Urinary bladder (tissue), 4 donors: ENCODE measurements at places on chromosomes 1 and 21. TPM values are rescaled to one million over a fixed set of nuclear protein-coding genes. Genes with fewer than 3 reads are reported as not detected.

GRCh38 chr21:45794027-45794426, 150.5 kb downstream of the PCBP3 start:
- no peak for DNase-seq

DNA sequence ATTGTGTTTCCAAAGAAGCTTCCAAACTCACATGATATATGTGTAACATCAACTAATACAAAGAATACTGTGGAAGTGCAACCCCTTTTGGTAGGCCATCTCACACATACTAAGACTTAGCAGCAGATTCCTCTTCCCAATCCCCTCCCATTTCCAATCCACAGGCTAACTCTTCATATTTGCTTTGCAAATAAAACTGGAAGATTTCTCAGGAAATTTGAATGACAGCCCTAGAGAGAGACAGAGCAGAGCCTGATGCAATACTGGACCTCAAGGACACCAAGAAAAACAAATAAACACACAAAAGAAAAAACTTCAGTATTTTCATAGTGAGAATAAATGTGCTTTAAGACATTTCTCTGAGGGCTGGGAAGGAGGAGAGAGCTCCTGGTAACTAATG, 190.2 kb upstream of the BRINP3 start:
- no peak for DNase-seq

The TFF2 gene
- not detected for polyA plus RNA-seq

GRCh38 chr1:25617625-25618432, 1.2 kb downstream of the MAN1C1 start:
- no peak for DNase-seq

- peak; percentile 89 for DNase-seq
Observed at GRCh38 chr1:84847253-84848250, 45.5 kb downstream of the LPAR3 start.

GRCh38 chr1:98045211-98045766, 124.5 kb upstream of the DPYD start:
- DNase-seq, result no peak

The TOE1 gene
- polyA plus RNA-seq, result 11.1 TPM

The ATP1A4 gene
- 6.2 TPM for polyA plus RNA-seq

The SPAG17 gene
- polyA plus RNA-seq, result 0.51 TPM

The VAV3 gene
- polyA plus RNA-seq, result 3.8 TPM

DNA sequence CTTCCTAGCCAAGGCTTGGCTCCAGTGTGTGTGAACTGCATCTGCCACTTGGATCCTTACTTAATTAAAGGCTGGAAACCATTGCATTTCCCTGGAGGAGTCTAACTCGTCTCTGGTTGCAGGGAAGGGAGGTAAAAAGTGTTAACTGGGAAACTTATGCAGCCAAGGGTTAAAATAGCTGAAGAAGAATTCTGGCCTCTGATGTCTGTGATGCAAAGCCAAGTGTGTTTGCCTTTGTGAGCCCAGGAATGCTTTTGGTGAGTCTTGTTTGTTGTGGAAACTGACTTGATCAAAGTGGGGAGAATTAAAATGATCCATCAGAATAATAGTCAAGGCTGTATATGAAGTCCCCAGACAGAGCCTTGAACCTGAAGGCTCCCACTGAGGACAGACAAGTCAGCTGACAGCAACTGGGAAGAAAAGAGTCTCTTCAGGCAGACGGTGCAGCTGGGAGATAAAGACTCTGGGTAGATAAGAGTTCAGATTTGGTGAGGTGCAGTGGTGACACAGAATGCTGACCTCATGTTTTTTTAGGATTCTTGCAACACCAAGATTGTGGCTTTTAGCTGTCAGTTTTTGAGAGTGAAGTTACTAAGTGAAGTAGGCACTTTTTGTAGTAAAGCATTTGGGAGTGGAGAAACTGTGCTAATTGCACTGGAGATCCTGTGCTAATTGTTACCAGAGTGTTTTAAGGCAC, 59.5 kb upstream of the WLS start:
- DNase-seq, result no peak

DNA sequence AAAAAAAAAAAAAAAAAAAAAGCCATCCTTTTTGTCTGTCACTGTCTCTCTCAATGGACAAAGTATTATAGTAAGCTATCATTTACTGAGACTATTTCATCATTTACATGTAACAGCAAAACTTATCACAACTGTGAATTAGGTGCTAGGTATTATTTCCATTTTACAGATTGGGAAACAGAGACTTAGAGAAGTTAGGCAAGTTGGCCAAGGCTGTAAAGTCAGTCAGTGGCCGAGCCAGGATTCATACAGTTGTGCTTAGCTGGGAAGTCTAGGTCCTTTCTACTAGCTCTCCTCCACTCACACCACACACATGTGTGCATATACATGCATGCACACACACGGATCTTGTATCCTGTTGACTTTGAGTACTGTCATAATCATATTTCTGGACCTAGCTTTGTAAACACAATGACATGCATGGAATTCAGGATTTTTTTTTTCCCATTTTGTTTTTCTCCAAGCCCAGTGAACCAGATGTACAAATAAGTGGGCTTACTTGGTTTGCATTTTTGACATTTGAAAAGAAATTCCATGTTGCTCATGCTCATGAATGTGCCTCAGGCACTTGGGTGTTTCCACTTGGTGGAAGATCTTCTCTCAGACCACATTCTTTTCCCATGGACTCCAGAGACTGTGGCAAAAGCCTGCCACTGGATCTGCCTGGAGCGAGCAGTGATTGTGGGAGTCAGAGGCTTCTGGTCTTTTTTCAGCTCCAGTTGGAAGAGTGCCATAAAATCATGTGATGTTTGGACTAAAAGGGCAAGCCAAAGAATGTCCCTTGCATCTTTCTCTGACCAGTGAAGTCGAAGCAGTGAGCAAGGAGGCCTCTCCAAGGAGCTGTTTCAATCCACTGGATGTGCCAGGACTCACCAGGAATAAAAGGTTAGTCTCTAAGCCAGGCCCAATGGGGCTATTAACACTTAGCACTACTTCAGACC, 61.7 kb upstream of the DNAJC6 start:
- no peak for DNase-seq

The RHD gene
- not detected for polyA plus RNA-seq

The IFNLR1 gene
- polyA plus RNA-seq, result 0.51 TPM

DNA sequence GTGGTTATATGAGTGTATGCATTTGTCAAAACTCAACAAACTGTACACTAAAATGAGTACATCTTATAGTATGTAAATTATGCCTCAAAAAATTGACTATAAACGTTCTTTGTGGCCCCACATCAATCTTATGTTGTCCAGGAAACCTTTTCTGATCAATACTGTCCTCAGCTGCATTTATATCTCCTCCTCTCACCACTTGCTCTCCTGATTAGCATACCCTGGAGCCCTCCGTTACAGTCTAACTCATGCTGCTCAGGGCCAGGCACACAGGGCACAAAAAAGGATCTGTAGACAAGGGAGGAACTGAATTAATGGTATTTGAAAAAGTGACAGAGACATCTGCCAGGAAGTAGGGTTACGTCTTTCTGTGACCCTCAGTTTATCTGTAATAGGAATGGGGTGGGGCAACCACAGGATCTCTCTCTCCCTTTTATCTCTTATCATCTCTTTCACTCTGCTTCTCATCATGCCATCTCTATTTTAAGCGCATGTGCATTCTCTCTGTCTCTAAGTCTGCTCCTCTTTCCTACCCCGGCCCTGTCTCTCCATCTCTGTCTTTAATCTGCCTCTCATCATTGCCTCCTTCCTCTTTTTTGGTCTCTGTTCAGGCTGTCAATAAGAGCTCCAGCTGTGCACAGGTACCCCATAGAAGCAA, 7.0 kb upstream of the TAL1 start:
- DNase-seq, result no peak

GRCh38 chr1:9663257-9663656, 11.7 kb downstream of the PIK3CD start:
- no peak for DNase-seq

- no peak for DNase-seq
Observed at GRCh38 chr1:179870870-179871269, 6.7 kb downstream of the TOR1AIP2 start.

- DNase-seq, result no peak
Observed at GRCh38 chr1:91885213-91885715, 687 bp downstream of the TGFBR3 start.

- no peak for DNase-seq
Observed at GRCh38 chr1:42807056-42807668, 9.8 kb upstream of the ERMAP start.

- no peak for DNase-seq
Observed at GRCh38 chr1:40132383-40133311, 28.5 kb upstream of the RLF start.

- DNase-seq, result no peak
Observed at GRCh38 chr21:36120304-36120888, 14.5 kb upstream of the CBR3 start.

- no peak for DNase-seq
Observed at GRCh38 chr1:10753299-10753698, 43.1 kb downstream of the CASZ1 start.

DNA sequence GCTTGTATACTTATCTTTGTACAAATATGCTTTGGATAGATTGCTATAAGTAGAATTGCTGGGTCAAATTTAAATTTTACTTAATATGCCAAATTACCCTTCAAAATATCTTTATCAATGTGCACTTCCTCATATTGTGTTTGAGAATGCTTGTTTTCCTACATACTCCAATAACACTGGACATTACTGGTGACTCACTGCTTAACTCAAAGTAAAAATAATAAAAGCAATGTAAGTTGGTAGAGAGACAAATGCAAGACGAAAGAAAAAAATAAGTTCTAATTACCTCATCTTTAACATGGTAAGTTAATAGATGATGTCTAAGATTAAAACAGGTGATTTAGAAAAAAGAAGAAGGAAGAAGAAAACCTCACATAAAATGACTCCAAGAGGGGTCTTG, 7.9 kb upstream of the SH3GLB1 start:
- DNase-seq, result no peak

GRCh38 chr21:45949928-45950739, 31.4 kb upstream of the COL6A1 start:
- DNase-seq, result no peak

DNA sequence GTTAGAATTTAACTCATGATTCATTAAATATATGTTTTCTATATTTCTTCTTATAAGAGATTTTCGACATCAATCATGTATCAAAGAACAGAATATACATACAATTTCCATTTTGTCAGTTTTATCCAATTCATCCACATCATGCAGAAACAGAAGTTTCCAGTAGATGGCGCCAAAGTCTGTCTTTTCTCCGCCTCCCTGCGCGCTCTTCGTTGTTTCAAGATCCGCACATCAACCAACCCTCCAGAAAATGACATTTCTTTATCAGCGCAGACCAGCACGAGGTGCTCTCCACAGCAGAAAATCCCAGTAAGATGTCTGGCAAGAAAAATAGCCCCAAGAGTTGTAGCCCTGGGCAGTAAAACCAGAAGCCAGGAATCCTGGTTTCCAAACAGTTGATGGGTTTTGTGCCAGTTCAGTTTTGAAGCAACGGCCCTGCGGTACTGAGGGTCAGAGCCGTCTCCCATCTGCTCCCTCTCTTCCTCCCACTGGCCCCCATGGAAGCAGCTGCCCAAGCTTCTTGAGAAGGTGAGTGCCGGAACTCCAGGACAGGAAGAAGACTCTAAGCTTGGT, 38.6 kb upstream of the GPR137B start:
- DNase-seq, result peak; percentile 40

- no peak for DNase-seq
Observed at GRCh38 chr1:229714964-229715603, 89.0 kb downstream of the URB2 start.

DNA sequence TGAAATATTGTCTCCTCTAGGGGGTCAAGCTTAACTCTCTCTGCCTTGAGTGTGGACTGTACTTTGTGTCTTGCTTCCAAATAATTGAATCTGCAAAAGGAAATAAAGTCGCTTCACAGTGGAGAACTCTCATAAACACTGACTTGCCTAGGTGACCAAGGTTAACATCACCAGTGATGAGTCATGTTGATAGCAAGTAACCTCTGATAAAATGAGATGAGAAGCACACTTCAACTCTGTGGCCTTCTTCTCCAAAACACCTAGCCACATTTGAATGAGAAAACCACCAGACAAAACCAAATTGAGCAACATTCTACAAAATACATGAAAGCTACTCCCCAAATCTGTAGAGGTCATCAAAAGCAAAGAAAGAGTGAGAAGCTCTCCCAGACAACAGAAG, 37.6 kb downstream of the PDE4B start:
- DNase-seq, result no peak

- DNase-seq, result no peak
Observed at GRCh38 chr1:246302251-246302625, 204.8 kb downstream of the SMYD3 start.

The FCGR2B gene
- 25.3 TPM for polyA plus RNA-seq

The HAO2 gene
- 0.09 TPM for polyA plus RNA-seq

GRCh38 chr1:185517808-185518419, 200.9 kb upstream of the IVNS1ABP start:
- no peak for DNase-seq

The KRTAP13-2 gene
- not detected for polyA plus RNA-seq

GRCh38 chr1:11948822-11949458, 14.4 kb downstream of the PLOD1 start:
- no peak for DNase-seq

The KIAA1614 gene
- polyA plus RNA-seq, result 16.6 TPM

DNA sequence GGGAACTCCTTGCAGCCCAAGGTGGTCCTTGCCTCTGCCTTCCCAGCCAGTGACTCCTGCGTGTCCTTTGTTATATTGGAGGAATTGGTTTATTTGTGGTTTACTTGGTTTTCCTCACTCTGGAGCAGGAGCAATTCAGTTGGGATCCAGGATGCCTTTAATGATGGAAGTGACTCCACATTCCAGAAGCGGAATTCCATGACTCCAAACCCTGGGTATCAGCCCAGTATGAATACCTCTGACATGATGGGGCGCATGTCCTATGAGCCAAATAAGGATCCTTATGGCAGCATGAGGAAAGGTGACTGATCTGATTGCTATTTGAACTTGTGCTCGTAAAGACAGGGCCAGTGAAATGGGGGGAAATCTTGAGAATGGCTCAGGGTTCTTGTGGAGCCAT, 15.1 kb upstream of the PIGV start:
- no peak for DNase-seq

DNA sequence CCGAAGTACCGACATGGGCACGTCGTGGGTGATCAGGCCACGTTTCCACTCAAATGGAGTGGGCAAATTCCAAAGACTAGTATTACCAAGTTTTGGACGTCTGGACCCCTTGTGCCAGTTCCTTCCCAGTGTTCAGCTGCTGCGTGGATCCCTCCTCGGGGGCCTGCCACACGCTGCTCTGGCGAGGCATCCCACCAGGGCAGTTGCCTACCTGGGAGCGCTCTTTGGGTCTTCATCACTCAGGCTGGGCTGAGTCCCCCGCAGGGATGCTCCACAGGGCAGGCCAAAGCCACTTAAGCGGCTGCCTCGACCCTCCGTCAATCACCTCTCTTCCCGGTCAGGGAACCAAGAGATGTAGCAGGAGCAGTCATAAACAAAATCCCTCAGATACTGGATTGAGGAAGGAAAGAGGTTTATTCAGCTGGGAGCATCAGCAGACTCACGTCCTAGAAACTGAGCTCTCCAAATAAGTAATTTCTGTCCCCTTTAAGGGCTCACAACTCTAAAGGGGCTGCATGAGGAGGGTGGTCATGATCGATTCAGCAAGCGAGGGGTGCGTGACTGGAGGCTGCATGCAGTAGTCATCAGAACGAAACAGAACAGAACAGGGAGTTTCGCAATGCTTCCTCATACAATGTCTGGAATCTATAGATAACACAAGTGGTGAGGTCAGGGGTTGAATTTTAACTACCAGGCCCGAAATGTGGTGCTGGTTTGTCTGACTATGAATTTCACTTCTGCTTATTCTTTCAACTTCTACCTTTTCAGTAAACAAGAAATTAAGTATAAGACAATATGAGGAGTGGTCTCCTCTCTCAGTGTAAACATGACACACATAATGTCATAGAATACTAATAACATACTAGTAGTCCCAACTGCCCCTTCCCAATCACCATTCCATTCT, 998.6 kb upstream of the NCAM2 start:
- DNase-seq, result no peak
